ENCODE measurements at places on chromosomes 2 and 18.

GRCh38 chr18:55387139-55387984 lies 200.6 kb downstream of the TCF4 start:
- no peak for DNase-seq

- DNase-seq = no peak
Observed at GRCh38 chr2:231174211-231174651, 24.2 kb upstream of the ARMC9 start.

DNA sequence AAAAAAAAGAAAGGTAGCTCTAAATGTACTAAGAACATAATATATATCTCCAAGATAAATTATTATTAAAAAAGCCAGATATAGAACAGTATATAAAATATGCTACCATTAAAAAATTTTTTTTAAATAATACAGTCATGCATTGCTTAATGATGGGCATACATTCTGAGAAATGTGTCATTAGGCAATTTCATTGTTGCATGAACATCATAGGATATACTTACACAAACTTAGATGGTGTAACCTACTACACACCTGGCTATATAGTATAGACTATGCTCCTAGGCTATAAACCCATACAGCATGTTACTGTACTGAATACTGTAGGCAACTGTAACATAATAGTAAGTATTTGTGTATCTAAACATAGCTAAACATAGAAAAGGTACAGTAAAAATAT lies 18.3 kb upstream of the LAPTM4A start:
- DNase-seq = no peak

DNA sequence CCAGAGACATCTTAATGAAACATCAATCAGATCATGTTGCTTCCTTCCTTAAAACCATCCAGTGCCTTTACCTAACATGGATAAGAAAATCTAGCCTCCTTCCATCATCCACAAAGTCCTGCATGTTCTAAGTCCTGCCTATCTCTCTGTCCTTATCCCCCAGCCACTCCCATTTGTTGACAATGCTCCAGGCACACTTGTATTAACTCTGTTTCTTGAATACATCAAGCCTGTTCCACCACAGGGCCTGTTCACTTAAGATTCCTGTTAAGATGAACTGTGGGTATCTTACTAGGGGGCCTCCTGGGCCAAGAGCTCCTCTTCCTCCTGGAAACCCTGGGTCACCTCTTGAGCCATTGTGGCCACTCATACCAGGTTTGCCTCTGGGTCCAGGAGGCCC lies 45.7 kb downstream of the COL4A4 start:
- no peak for DNase-seq

GRCh38 chr2:150584081-150584480 lies 96.6 kb upstream of the RND3 start:
- DNase-seq = no peak

- no peak for DNase-seq
Observed at GRCh38 chr2:42128721-42129486, 40.2 kb upstream of the EML4 start.

- DNase-seq = no peak
Observed at GRCh38 chr18:58362027-58362575, 266.8 kb downstream of the ALPK2 start.

GRCh38 chr2:106107509-106108131 lies 86.5 kb downstream of the UXS1 start:
- DNase-seq = no peak

- DNase-seq = no peak
Observed at GRCh38 chr2:240999873-241000541, 1.6 kb downstream of the SNED1 start.

GRCh38 chr2:15933184-15933845 lies 7.0 kb upstream of the MYCN start:
- no peak for DNase-seq

DNA sequence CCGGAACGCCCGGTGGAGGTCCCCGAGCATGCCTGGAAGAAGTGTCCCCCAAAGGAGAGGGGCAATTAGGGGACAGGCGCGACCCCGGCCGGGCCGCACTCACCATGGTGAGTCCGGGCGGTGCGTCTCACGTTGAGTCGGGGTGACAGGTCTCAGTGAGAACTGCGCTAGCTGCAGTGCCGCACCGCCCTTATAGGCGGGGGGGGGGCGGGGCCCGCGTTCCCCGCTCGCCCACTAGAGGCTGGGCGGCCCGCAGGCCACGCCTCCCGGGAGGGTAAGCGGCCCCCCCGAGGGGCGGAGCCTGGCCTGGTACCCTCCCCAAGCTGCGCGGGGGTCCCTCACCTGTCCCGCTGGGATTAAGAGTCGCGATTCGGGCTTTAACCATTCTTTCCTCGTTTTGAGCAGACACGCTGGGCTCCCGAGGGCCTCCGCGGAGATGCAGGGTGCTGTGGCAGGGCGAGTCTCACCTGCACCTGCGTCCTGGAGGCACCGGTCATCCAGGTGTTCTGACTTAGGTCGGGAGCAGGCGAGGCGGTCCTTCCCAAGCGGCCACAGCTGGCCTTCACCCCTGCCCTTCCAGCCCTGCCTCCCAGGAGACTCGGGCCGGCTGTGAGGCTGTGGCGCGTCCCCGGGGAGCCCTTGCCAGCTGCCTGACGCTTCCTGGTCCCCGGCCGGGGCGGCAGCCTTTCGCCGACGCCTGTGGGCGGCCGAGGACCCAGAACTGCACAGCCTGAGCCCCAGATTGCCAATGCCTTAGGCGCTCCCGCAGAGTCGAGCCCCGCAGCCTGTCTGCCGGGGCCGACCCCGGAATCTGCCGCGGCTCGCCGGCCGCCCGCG lies at the start of gene TUBA4A:
TUBA4A (minus strand) TSS at position 166 of the 837 bp plus-strand sequence; CDS start at position 106, 60 bp downstream.
- peak; percentile 69 for DNase-seq

GRCh38 chr2:126921066-126921465 lies 22.4 kb downstream of the TEX51 start:
- DNase-seq = no peak

GRCh38 chr18:12053289-12053688 lies 40.4 kb upstream of the ANKRD62 start:
- DNase-seq = no peak

DNA sequence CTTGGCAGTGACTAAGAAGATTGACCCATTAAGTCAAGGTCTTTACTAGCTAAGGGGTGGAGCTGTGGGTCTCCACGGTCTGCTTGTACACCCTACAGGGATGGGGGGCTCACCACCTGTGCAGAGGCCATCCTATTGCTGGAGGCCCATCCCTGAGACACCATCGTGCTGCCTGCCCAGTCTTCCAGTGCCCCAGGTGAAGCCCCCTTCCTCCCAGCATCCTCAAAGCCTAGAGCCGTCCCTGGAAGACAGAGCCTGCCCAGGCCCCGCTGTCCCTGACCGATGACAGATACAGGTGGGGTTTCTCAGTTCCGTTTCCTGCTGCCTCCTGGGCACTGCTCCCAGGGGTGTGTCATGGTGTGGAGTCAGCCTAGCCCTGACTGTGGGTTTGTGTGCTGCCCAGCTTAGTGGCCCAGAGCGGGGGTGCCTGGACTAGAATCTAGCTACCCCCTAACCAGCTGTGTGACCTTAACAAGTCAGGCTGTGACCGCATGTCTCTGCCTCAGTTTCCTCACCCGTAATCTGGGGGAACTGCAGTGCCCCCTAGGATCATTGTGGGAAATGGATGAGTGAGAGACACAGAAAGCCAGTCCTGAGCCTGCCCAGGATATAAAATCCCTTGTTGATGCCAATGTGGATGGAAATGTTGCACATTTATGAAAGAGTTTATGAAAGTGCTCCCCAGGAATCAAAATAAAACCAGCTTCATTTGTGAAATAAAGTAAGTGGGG lies 2.0 kb downstream of the OTOS start:
- no peak for DNase-seq

DNA sequence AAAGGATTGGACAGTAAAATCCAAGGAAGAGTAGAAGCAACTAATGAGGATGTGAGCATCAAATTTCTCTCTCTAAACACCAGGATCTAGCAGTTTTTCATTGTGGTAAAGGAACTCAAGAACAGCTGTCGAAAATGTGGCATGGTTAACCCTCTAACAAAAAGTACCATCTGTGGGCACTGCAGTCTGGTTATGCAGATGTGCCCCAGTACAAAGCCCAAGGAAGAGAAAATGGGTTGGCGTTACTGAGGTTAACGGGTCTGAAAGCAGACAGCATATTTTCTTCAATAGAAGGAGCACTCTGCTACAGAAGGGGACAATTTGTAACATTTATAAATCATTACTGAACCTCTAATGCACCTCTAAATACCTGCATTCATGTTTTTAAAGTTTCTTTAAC lies 253.0 kb upstream of the HNRNPA3 start:
- no peak for DNase-seq

DNA sequence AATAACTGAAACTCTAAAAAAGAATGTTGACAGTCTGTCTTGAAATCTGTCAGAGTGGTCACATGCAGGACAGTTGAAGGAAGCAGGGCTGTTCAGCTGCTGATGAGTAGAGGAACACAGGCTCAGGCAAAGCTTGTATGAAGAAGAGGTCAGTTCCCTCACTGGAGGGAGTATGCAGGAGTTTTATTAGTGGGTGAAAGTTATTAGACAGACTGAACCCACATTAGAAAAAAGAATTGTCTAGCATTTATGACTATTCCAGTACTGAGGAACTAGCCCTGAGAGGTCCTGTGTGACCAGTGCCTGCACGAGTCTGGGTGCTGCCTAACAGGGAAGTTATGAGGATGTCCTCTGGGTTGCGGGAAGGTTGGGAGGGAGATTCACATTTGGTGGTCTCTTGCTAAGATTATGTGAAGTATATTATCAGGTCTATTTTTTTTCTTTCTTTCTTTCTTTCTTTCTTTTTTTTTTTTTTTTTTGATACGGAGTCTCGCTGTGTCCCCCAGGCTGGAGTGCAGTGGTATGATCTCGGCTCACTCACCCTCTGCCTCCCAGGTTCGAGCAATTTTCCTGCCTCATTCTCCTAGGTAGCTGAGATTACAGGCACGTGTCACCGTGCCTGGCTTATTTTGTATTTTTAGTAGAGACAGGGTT lies 9.6 kb downstream of the TET3 start:
- no peak for DNase-seq

GRCh38 chr2:102422910-102423309 lies at the start of gene IL18RAP:
TSS of gene IL18RAP (plus strand) at chr2:102423160. CDS start at chr2:102423278, 118 bp downstream.
- DNase-seq = no peak

GRCh38 chr2:233163486-233164103 lies 87.9 kb upstream of the ATG16L1 start:
- no peak for DNase-seq

- no peak for DNase-seq
Observed at GRCh38 chr18:60910534-60910933, 422.7 kb upstream of the CDH20 start.

- no peak for DNase-seq
Observed at GRCh38 chr2:177625744-177626650, 233.4 kb downstream of the AGPS start.

- no peak for DNase-seq
Observed at GRCh38 chr2:10863837-10864236, 47.9 kb upstream of the KCNF1 start.

DNA sequence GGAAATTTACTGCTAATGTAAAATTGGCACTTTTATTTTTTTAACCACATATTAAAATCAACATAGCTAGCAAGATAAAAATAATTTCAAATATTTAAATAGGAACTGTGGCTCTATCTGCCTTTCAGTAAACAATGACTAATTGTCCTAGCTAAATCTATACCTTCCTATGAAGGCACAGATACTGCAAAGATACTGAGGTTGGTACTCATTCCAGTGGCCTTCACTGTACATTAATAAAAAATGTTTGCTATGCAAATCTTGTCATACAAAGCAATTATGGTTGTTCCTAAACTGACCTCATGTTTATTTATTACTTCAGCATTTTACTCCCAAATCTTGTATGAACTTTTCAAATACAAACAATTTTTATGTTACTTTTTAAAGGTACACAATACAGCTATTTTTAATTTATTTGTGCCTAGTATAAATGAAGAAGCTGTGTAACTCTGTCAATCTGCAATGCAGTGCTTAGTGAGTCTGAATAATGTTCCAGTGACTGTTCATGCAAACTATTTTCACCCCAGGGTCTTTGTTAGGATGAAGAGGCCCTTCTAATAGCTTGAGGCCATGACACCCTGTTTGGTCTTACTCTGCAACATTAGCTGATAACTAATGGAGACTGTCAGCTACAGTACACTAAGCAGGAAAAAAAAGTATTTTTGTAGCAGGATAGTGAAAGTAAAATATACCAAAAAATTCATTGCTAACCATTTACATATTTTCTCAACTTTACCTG lies 9.3 kb upstream of the ERBB4 start:
- no peak for DNase-seq

DNA sequence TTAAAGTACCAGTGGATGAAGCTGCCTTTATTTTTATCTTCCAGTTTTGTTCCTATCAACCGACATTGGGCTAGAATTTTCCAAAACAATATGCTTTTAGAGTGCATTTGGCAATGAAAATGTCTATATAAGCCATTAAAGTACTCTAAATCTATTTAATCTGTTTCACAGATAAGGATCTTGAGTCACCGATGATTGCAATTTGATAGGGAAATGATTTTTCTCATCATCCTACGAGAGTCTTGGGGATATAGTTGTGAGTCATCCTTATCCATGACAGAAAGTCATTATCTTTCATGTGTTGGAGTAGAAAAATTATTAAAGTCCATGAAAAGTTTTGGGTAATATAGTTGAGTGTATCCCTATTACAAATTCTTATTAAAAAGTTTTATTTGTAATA lies 26.1 kb downstream of the SLC39A10 start:
- DNase-seq = no peak

- DNase-seq = no peak
Observed at GRCh38 chr2:95385570-95385984, 16.9 kb upstream of the FAHD2A start.

- no peak for DNase-seq
Observed at GRCh38 chr2:164948540-164948939, 6.8 kb downstream of the SLC38A11 start.

- DNase-seq = no peak
Observed at GRCh38 chr2:117794668-117795067, 19.8 kb upstream of the DDX18 start.

DNA sequence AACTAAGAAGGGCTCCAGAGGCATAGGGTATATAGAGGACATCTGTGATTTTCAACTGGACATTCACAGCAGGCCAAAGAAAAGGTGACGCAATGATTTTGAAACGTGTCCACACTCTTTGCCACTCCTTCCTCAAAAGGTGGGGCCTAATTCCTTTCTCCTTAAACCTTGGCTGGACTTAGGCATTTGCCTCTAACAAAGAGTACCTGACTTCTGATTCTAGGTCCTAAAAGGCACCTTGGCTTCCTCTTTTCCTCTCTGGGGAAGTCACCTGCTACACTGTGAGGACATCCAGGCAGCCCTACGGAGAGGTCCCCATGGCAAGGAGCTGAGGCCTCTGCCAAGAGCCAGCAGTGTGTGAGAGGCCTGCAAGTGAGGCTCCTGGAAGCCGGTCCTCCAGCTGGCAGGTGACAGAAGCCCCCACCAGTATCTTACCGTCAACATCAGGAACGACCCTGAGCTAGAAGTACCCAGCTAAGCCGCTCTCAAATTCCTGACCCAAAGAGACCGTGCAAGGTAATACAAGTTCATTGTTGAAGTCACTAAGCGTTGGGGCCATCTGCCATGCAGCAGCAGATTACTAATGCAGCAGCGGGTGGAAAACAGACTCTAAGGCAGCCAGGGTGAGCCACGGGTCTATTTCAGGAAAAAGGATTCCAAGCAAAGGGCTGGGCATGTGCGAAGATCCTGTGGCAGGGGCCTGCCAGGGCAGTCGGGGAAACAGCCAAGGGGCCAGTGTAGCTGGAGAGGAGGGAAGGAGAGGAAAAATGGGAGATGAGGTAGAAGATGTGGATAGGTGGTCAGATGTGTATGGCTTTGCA lies 7.4 kb upstream of the HES6 start:
- no peak for DNase-seq
